ENCODE measurements at places on chromosomes 11 and 22.
A peak's percentile ranks its signal among the peaks of the same experiment; 100 is the strongest.

DNA sequence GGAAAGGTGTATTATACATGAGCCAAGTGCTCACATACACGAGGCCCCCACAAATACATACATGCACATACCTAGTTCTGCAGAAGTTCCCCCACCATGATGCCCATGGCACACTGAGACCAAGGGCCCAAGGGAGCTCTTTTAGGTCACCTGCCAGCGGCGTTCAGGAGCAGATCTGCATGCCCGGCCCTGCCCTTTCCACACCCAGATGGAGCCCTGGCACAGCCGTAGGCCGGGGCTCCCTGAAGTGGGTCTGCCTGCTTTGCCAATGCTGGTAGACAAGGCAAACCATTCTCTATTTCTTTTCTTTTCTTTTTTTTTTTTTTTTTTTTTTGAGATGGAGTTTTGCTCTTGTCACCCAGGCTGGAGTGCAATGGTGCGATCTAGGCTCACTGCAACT, 21.5 kb downstream of the NFAM1 start:
- no peak for DNase-seq

DNA sequence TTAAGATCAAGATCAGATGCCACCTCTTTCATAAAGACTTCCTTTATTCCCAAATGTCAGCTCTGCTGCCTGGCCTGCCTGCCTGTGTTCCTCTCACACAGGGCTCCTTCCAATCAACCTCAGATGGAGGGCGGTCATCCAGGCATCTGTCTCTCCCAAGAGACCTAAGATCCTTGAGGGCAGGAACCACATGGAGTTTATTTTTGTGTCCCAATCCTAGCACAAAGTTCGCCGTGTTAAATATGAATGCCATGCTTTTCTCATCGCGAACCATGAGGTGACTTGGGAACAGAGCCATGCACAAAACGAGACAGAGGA, 72.7 kb upstream of the ARFGAP3 start:
- no peak for DNase-seq

GRCh38 chr22:40624770-40625169, 11.7 kb downstream of the MRTFA start:
- DNase-seq = no peak

- no peak for DNase-seq
Observed at GRCh38 chr11:44846852-44847251, 103.8 kb downstream of the TP53I11 start.

DNA sequence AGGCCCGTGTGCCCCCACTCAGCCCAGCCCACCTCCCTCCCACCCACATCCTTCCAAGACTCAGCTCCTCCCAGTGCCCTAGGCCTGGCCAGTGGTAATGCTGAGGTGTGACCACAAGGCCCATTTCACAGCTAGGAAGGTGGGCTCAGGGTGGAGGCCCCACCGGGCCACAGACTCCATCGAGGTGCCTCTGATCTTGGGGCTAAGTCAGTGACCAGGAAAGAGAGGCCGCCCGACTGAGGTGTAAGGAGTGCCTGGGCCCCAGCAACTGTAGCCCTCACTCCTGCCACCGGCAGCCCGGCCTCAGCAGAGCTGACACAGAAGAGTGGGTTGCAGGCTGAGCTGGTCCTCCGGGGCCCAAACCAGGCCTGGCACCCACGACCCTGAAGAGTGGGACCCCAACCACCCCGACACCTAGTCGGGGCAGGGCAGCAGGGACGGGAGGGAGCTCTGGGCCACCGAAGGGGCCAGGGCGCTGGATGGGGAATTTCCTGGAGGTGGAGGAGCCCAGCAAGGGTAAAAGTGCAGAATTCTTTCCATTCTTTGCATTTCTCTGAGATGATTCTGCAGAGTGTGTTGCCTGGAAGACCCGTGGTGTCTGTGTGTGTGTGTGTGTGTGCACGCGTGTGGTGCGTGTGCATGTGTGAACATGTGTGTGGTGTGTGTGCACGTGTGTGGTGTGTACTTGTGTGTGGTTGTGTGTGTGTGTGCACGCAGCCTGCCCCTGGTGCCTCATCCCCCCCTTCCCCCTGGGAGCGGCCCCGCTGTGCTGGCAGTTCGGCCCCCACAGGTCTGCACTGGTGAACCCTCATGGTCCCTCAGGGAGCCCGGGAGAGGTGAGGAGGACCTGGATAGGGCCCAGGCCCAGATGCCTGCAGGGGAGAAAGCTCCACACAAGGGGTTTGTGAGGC, 8.3 kb upstream of the PIM3 start:
- DNase-seq = no peak

GRCh38 chr11:74055938-74056337, 47.1 kb upstream of the UCP3 start:
- no peak for DNase-seq

DNA sequence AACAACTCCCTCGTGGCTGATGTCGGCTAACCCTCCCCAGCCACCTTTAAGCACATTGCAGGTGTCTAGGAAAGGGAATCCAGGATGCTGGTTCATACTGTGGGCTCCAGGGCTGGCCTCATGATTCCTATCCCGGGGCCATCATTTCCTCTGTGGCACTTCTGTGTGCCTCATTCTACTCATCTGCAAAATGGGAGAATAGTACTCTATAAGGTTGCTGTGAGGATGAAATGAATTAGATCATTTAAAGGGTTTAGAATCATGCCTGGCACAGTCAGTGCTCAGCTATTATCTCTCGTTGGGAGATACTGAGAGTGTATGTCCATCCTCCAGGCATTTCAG, 4.3 kb upstream of the FADS3 start:
- no peak for DNase-seq

GRCh38 chr11:103582351-103582909, 454.0 kb upstream of the DDI1 start:
- no peak for DNase-seq

- DNase-seq = peak; percentile 27
Observed at GRCh38 chr11:102599642-102600261, 25.4 kb downstream of the MMP20 start.

DNA sequence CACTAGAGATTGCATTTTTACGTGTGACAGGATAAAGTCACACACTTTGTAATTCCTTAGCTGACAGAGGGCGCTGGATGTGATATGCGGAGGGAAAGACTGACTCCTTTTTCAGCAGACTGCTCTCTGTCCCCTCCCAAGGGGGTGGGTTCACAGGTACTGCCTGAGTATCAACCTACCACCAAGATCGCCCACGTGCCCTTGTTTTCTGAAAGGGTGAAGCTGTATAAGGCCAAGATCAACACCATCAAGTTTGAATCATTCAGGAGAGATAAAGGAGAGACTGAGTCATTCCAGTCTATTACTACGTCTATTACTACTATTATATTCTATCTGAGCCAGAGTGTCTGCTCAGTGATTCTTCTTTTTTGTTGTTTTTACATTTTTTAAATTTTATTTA, 30.7 kb downstream of the BUD13 start:
- DNase-seq = no peak

- DNase-seq = no peak
Observed at GRCh38 chr11:64484191-64485022, 106.6 kb upstream of the SLC22A12 start.

GRCh38 chr11:128361451-128362020, 225.8 kb downstream of the ETS1 start:
- no peak for DNase-seq

- no peak for DNase-seq
Observed at GRCh38 chr11:75072582-75072981, 24.1 kb downstream of the OR2AT4 start.

DNA sequence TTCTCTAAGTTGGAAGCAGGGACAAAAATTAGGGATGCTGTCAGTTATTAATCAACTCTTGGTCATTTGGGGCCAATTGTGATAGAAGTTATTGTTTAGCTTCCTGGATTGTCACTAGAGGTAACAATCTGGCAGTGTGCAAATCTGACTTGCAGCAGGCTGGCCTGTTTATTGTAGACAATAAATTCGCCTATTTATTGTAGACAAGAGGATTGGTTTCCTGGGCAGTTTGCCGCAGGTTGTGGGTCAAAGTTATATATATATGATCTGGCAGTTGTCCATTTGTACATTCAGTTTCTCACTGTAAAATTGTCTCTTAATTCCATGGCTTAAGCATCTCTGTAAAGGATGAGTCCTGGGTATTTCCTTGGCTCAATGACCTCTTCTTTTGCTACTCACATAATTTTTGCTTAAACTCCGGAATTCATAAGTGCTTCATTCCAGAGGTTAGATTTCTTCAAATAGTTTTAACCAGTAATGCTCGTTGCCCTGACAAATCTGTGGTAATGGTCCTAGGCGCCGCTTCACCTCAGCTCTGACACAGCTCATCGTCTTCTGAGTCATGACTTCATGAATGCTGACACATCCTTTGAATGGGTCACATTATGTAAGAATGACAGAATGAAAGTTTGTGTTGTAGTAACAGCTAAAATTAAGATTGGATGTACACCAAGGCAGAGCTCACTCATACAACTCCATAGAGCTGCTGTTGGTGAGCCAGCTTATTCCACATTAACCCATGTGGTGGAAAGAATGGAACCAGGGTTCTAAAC, 7.8 kb upstream of the MMP3 start:
- DNase-seq = no peak

DNA sequence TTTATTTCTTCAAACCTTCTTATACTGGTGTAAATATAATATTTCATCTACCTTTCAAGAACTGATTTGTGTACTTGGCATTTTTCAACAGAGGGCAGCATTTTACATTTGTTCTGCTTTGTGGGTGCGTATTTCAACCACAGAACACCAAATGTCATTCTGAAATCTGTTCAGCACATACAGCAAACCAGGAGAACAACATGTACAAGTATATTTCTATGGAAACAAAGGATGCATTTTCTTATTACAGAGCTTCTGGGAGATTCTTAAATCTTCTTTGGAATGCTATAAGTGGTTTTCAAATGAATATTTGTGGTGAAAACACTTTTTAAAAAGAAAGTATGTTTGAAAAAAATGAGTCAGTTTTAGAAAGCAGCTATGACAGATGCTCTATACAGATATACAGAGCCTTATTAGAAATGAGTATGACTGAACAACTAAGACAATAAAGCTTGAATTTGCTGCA, 946.0 kb downstream of the FAM181B start:
- peak; percentile 27 for DNase-seq

DNA sequence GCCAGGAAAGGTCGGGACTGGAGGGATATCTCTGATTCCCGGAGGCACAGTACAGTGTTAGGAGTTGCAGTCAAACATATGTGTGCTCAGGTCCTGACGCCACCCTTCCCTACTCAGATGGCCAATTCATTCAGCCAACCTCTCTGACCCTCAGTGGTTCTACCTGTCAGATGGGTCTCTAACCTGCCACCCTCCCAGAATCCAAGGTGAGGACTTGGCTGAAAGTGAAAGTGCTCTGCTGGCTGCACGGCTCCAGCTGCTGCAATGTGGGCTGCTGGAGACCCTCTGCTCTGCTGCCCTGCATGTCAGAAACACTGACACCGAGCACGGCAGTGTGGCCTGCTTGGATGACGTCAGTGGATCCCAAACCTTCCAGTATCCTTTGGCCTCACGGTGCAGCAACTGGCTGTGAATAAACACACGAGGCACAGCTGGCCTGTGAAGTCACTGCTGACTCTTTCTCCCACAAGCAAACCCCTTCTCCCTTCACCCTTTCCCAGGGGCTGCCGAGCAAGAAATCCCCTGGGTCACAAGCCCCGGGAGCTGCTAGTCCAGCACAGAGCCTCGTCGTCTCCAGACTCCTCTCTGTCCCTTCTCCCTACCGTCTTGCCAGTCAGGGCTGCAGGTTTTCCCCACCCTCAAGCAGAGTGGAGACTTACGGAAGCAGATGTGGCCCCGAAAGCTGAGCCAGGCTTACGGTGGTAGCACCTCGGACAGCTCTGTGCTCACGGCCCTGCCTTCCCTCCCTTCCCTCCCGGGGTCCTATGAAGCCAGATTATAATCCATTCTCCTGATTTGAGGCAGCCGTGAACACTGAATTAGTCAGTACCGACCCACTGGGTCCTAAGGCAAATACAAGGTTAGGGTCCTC, 24.3 kb downstream of the KIAA0930 start:
- DNase-seq = no peak

DNA sequence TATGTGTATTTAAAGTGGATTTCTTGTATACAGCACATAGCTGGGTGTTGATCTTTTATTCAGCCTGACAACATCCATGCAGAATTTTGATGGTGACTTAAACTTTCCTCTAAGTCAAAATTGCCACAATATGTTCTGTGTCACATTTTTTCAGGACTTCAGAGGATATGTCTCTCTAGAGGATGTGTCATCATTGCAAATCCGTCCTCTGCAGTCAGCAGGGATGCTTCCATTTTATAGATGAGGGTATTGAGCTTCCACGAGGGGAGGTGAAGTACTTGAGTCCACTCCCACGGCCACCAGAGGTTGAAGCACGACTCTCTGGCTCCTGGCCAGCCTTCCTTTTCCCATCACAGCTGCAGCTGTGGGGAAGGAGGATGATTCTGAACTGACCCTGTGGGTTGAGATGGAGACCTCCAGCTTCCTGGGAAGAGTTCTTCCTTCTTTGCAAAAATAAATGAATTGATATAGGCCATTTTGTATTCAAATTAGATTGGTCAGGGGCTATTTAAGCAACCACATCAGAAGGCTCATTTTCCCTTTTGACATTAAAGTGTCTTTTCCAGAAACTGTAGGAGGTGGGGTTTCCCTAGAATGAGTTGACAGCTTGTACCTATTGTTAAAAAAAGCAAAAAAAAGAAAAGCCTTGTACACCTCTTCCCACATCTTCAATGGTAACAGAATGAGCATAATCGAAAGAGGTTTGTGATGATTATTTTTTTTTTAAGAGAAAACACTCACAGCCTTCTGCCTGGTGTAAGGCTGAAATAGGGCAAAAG, 55.2 kb upstream of the MYEOV start:
- no peak for DNase-seq

- peak; percentile 92 for DNase-seq
Observed at GRCh38 chr22:31637891-31638618, 24.0 kb downstream of the PISD start.

DNA sequence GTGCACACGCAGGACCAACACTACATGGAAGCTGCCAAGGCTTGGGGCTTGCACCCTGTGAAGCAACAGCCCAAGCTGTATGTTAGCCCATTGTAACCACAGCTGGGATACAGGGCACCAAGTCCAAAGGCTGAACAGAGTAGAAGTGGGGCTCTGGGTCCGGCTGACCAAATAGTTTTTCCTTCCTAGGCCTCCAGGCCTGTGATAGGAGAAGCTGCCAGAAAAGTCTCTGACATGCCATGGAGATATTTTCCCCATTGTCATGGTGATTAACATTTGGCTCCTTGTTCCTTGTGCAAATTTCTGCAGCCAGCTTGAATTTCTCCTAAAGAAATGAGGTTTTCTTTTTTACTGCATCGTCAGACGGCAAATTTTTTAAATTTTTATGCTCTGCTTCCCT, 941.2 kb downstream of the FAM181B start:
- no peak for DNase-seq

- DNase-seq = no peak
Observed at GRCh38 chr22:21701384-21701971, 34.1 kb downstream of the YPEL1 start.

DNA sequence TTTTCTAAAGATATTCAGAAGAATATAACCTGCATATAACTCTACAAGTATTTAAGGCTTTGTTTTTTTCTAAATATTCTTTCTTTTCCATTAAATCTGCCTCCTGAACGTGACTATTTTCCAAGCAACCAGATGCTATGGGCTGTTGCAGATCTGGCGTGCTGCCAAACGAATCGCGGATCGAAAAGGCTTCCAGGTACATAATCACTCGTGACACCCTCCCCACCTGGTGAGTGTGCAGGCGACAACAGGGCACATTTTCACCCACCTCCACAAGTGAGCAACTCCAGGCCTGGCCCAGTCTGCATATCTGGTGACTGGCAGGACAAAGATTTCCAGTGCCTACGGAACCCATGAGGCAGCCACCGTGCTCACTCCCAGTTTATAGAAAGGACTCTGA, 660.1 kb downstream of the OPCML start:
- DNase-seq = no peak
